HuH-7.5 (cell line): ENCODE measurements at places on chromosomes 5 and 9.

GRCh38 chr9:111904026-111904425, 7.4 kb downstream of the UGCG start:
- no peak for DNase-seq

DNA sequence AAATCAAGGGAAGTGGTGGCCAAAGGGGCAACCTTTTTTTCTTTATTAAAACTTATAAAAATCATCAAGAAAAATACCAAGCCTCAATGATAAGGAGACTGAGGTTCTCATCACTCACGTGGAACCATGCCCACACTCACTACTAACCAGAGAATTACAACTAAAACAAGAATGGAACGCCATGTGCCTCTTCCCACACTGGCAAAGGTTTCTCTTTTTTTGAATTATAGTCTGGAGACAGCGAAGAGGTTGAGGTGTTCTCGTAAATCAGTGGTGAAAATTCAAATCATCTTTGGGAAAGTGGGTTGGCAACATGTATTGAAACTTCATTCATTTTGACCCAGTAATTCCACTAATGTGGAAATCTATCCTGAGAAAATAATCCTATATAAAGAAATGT, 19.4 kb downstream of the FPGS start:
- no peak for DNase-seq

GRCh38 chr9:68780380-68780712, 75.3 kb downstream of the PIP5K1B start:
- DNase-seq, result no peak

GRCh38 chr5:179139111-179139935, 79.2 kb downstream of the ZNF354C start:
- no peak for DNase-seq

- DNase-seq, result no peak
Observed at GRCh38 chr5:69134126-69134525, 32.8 kb upstream of the CCNB1 start.

DNA sequence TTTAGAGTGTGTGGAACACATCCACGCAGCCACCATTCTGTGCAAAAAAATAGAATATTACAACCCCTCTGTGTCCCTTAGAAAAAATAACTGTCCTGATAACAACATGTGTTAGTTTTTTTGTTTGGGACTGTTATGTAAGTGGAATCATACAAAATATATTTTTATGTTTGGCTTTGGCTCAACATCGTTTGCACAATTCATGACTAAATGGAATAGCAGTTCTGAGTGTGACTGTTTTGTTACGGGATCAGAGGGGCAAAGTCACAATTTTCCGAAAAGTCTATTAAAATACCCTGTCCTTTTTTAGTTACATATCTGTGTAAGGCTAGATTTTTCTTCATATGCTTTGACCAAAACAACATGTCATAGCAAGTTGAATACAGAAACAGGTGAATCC, 12.8 kb downstream of the MTREX start:
- no peak for DNase-seq

- DNase-seq, result no peak
Observed at GRCh38 chr5:57193757-57194413, 20.0 kb downstream of the GPBP1 start.

DNA sequence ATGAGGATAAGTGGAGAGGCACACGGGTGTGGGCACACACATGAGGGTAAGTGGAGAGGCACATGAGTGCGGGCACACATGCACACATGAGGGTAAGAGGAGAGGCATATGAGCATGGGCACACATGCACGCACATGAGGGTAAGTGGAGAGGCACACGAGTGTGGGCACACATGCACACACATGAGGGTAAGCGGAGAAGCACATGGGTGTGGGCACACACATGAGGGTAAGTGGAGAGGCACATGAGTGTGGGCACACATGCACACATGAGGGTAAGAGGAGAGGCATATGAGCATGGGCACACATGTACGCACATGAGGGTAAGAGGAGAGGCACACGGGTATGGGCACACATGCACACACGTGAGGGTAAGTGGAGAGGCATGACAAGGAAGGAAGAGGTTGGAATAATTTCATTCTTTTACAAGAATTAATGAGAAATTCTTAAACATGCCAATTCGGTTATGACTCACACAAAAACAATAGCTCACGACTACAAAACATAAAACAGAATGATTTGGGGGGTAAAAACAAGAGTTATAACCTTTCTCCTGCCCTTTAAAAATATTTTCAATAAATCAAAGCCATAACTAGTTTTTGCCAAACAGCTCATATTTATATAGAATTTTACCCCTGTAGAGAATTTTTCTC, 67.5 kb downstream of the APBA1 start:
- no peak for DNase-seq

DNA sequence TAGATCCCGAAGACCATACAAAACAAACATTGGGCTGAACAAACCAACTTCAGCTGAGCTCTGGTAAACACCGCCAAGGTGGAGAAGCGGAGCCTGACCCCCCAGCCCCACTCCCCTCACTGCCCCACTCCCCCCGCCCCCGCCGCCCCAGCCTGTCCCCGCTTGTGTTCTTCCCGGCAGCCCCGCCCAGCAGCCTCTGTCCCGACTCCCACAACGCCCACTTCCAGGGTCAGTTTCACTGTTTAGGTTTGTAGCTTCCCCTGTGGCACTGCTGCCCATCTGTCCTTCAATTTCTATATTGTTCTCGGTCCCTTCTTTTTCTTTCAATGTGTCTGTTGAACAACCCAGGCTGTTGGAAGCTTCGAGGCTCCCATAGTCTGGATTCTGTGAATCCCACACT, 112.0 kb upstream of the CACNA1B start:
- DNase-seq, result no peak

DNA sequence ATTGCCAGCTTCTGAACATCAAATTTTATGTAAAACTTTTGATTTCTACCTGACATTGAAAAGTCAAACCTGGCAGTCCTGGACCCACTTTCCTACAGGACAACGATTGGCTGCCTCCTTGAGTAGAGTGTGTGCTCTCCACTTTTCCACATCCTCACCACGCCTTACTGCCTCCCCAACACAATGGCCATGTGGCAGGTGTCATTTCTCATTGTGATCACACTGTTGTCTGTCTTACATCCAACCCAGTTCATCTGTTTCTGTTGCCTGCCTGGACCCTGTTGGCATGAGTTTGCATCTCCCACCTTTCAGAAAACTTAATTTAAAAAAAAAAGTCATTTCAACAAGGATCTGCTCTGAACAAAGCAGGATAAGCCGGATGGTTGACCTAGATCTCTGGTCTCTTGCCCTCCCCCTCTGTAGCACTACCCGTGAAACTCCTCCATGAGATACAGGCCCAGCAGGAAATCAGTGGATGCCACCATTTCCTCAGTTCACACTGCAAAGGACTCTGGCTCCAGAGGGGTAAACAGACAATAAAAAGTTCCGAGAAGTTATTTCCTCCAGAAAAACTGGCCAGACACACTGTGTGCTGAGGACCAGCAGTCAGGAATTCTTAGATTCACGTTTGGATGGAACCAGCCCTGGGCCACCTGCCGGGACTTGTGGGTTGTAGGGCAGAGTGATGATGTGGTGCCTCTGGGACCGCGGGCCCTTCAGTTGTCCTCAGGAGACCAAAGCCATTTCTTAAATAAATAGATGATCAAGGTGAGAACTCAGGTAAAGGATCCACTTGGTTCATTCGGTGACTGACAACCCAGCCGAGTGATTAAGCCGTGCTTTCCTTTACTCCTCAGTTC, 48.6 kb downstream of the AMBP start:
- DNase-seq, result no peak

DNA sequence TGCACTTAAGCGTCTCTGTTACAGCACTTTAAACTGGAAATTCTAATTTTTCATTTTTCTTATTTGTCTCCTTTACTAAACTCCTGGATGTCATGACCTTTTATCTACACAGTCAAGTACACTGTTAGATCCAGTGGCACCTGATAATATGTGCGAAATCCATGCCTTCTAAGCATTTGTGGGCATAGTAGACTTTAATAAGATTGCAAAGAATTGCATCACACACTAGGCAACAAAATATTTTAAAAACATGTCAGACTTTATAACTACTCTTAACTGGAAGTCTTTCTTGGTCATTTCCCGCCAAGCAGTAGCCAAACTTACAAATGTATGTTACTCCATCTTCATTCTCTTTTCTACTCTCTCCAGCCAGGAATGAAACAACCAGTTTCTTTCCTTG, 5.0 kb upstream of the SPINK1 start:
- no peak for DNase-seq

DNA sequence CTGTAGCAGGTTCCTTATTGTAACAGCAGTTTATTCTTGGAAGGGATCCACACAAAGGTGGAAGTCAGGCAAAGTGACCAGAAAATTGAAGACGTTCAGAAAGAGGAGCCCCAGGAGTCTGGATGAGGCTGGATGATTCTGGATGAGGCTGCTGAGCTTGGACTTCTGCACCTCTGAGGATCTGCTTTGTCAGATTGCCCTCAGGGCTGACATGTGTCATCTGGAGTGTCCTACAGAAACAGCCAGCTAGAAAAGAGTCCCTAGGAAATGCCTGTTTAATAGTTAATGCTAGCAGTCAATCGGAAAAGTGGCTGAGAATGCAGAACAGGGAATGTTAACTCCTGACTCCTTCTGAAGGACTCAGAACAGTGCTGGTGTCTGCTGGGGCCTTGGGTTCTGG, 236.4 kb downstream of the LRRC70 start:
- DNase-seq, result no peak

- DNase-seq, result no peak
Observed at GRCh38 chr5:120600639-120601038, 136.5 kb downstream of the PRR16 start.
